ENCODE measurements at places on chromosomes 5 and 9.

DNA sequence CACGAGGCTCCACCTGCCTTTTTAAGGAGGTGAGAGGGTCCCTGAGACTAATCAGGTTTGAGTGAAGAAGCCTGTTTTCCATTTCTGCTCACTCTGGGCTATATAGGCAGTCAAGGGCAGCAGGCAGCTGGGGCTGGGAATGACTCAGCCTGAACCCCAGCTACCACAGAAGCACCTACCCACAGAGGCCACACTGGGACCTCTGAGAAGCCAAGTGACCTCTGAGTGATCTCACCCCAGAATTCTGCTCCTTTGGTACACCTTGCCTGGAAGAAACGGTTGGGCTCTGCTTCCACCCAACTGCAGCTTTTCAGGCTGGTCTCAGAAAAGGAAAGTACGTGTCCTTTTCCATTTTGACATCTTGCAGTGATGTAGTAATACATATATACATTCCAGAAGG lies 6.8 kb downstream of the FAM219A start:
- no peak for DNase-seq

- no peak for DNase-seq
Measured at GRCh38 chr5:43338862-43339261, 25.6 kb upstream of the HMGCS1 start.

- DNase-seq = no peak
Measured at GRCh38 chr9:2125906-2126305, 110.8 kb downstream of the SMARCA2 start.

- DNase-seq = no peak
Measured at GRCh38 chr9:68495247-68495646, 45.4 kb downstream of the TMEM252 start.

GRCh38 chr9:129509533-129509928 lies 111.4 kb downstream of the C9orf50 start:
- DNase-seq = no peak

- peak; percentile 60 for DNase-seq
Measured at GRCh38 chr9:133782157-133783130, 44.3 kb upstream of the SARDH start.

GRCh38 chr5:29568028-29568427 lies 1625.5 kb upstream of the CDH6 start:
- no peak for DNase-seq

DNA sequence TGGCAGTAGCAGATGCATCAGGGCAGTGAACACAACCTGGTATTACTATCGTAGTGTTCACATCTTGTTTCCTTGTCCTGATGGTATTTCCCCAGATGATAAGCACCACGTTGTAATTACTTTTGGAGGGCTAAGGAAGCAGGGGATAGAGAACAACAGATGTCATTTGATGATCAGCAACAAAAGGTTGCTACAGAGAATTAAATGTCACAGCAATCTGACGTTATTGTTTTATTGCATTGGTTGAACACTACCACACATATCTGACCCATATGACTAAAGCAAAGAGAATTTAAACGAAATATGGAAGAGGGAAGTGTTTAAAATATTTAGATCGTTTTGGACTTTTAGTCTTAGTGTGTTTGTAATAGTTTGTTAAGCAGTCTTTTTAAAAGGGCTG lies 408.3 kb downstream of the SH3GL2 start:
- DNase-seq = no peak

GRCh38 chr9:79195879-79196278 lies 375.9 kb upstream of the TLE4 start:
- DNase-seq = no peak

- no peak for DNase-seq
Measured at GRCh38 chr5:77514457-77514856, 22.3 kb upstream of the WDR41 start.

DNA sequence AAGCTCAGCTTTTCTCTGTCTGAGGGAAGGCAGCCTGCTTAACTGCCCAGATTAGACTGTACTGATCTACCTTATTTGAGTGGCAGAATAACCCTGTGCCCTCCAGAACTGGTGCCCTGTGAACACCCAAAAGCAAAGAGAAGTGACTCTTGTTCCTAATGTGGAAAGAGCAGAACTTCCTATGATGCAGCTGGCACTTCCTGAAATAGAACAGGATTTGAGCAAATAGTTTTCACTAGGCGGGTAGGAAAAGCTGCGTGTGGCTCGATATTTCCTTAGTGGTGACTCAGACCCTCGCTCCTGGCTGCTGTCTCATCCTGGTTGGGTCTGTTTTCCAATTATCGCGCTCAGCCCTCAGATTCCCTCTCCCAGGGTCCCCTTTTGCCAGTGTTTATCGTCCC lies 89.9 kb downstream of the SH3TC2 start:
- DNase-seq = no peak

DNA sequence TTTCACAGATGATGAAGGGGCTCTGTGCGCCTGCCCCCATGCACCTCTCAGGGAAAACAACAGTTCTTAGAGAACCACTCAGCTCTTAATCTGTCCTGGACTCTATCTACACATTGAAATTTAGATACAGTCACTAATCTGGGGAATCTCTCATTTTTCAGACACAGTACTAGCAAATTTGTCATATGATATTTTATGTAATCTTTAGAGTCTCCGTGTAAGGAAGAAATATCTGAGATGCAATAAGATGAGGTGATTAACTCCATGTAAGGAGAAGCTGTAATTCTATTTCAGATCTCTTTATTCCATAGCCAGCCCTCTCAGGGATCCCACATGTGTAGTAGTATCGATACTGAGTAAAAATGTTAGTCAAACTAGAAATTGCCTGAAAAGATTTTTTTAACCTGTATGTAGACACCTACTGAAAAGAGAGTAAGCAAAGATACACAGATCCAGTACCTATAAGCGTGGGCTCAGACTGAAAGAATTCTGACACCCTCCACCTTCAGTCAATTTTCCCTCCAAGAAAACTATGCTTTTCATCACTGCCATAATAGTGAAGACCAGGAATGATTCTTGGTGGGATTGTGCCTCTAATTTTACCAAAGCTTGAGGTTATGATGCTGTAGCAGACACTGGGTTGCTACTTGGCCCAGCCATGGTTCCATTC lies 279.6 kb upstream of the TMEM161B start:
- DNase-seq = no peak

- DNase-seq = no peak
Measured at GRCh38 chr5:9015260-9015936, 530.5 kb downstream of the SEMA5A start.

- DNase-seq = no peak
Measured at GRCh38 chr9:14352503-14352902, 38.6 kb upstream of the NFIB start.

- DNase-seq = no peak
Measured at GRCh38 chr5:81856948-81857928, 106.3 kb upstream of the SSBP2 start.

GRCh38 chr5:83434946-83435345 lies 36.6 kb upstream of the VCAN start:
- DNase-seq = no peak

DNA sequence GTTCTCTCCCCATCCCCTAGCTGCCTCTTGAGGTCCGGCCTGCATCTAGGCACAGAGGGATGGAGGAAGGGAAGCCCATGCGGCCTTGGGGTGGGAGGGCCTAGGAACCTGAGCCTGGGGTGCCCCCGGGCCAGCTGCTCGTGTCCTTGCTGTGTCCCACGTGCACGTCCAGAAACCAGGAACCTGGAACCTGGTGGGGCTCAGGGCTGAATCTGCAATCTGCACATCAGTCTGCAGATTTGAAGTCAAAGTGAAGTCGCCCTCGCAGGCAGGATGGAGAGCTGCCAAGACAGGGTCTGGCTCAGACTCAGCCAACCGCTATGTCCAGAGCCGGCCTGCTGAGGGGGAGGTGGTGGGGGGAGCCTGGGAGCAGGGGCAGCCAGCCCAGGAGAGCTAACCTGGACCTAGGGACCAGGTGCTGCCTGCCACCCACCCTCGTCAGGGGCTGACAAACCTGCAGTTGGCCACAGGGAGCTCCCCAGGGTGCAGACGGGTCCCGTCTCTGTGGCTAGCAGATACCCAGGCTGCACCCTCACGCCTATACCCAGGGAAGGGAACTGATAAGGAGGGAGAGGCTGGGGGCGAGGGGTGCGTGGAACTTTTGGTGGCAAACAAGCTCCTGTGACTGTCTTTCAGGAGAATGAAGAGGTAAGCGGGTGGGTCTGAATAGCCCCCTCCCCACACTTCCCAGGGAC lies 103.5 kb upstream of the SIMC1 start:
- DNase-seq = no peak

- no peak for DNase-seq
Measured at GRCh38 chr9:135479469-135480052, at the start of gene PPP1R26. Gene PPP1R26 (plus strand): TSS chr9:135479782. CDS start chr9:135484511, 4,729 bp downstream.

DNA sequence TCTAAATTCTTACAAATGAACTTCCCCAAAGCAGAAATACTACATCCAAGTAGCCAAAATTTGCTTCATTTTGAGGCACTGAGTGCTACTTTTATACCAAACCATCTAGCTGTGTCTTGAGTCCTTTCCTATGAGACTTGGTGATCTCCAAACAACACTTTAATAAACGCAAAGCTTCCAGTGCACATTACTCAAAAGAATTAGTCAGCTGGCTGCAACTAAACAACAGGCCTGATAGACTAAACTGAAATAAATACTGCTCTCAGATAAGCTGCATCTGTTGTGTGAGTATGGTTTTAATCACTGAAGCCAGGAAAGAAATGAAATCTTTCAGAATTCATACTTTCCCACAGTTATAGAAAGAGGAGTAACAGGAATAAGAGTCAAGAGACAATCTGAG lies 80.3 kb downstream of the VCAN start:
- DNase-seq = no peak

DNA sequence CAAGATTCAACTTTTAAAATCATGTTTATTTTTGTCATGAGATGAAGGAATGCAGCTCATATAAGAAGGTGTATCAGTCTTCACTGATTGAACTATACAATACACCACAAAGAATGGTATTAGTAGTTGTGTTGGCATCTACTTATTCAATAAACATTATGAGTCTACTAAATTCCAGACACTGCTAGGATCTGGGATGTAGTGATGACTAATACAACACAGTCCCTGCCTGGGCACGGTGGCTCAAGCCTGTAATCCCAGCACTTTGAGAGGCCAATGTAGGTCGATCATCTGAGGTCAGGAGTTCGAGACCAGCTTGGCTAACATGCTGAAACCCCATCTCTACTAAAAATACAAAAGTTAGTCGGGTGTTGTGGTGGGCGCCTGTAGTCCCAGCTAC lies 171.4 kb upstream of the NFIB start:
- no peak for DNase-seq

DNA sequence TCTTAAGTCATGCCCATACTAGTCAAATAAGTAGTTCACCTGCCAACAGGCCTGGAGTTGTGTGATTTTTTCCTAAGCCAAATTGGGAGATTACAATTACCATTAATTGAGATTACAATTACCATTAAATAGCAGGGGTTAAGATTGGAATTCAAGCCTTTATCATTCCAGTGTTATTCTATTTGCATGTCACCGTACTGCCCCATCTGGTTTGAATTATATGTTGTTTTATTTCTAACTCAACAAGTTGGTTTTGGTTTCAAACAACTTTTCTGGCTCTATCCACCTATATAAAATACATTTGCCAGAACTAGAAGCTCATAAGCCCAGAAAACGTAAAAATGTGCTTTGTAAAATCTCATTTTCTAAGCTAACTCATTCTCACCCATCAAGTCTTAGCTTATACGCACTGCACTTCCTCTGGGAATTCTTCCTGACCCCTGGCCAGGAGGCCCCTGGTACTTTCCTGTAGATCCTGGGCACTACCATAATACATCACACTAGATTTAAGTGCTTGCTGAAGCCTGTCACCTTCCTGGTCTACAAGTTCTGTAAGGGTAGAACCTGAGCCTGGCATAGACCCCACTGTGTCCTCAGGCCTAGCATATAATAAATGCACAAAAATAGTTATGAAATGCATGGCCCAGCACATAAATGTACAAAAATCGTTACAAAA lies 242.0 kb upstream of the TRPM3 start:
- DNase-seq = no peak

DNA sequence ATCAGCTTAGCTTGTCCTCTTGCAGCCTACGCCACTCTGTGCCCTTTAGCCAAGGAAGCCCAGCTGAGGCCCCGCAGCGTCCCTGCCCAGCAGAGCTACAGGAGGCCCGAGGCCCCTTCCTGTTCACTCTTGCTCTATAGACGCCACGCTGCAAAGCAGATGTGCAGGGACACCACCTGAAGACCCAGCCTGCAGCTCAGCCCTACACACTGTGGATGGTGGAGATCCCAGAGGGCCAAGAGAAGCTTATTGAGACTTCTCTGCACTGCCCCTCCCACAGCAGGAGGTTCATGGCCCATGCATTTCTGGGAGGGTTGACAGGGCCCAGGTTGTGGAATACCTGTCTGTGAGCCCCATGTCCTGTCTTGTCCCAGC lies 33.6 kb downstream of the IRF1 start:
- no peak for DNase-seq

DNA sequence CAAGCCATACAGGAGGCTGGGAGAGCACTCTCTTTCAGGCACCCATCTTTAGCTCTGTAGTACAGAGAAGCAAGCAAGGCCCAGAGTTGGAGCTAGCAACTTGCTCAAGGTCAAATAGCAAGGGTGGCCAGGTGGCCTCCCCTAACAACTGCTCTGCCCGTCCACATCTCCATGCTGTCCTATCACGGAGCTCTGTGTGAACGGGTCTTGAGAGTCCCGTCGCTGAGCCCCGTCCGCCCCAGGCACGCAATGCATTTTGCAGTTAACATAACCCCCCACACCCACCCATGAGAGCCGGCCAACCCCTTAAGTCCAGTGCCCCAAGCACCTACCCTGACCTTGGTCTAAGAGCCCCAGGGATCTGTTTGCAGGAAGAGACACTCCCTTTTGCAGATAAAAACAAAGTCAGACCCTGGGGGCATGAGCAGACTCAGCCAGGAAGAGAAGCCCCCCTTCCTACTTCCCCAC lies 1.5 kb downstream of the RNF44 start:
- no peak for DNase-seq

DNA sequence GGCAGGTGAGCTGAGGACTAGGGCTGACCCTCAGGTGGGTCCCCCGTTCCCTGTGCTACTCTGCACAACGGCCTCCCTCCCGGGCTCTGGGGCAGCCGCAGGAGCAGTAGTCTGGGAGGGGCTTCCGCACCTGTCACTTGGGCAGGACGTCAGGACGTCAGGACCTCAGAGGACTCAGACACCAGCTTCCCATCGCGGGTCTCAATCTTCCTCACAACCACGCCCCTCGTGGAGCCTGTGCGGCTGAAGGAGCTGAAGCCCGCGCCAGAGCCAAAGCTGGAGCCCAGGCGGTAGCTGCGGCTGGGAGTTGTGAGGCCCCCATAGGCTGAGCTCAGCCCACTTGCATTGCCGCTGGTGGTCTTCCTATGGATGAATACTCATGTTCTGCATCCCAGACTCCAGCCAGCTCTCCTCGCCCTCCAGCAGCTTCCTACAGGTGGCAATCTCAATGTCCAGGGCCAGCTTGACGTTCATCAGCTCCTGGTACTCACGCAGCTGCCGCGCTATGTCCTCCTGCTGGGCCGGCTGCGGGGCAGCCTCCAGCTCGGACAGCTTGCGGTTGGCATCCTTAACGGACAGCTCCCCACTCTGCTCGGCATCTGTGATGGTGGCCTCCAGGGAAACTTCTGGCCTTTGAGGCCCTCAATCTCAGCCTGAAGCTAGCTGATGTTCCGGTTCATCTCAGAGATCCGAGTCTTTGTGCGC lies 381.4 kb upstream of the RGMB start:
- no peak for DNase-seq
